ENCODE measurements at places on chromosomes 7 and 10.
A peak's percentile ranks its signal among the peaks of the same experiment; 100 is the strongest.

DNA sequence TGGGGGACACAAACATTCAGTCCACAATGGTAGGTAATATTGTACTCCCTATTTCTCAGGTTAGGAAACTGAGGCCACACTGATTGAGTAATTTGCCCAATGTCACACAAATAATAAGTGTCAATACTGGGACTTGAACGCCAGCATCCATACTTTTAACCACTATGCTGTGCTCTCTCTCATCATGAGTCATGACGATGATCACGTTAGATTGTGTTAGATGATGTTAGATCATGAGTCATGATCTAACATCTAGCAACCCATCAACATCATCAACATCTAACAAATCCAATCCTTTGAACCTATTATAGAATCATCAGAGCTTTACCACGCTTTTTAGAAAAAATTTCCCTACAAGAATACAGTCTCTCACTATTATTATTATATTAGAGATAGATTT is 28.1 kb upstream of the HERPUD2 start:
- peak; percentile 38 for DNase-seq

DNA sequence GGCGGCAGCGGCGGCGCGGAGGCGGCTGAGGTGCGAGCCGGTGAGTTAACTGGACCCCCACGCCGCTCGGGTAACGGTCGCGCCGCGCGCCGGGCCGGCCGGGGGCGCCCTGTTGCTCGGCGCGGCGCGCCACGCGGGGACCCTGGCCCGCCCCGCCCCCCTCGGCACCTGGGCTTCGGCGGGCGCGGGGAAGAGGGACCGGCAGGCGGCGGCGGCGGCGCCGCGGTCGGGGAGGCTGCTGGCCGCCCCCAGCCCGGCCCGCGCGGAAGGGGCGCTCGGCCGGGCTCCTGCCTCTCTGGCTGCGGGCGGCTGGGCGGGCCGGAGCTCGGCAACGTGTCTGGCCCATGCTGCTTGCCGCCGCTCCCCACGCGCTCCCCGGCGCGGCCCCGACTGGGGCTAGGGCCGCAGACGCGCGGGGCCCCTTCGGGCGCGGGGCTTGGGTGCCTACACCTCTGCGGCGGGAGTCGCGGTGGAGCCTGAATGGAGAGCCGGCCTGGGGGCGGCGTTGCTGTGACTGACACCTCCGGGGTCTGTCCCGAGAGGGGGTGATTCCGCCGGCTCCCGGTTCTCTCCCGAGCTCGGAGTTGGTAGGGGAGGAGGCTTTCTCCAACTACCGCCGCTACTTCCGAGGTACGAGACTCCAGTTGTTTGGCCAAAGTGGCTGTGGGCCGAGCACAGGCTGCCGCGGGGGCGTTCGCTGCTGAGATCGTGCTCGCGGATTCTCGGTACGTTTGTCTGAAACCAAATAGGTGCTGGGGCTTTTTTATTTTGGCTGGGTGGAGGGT is 494 bp downstream of the PALS2 start:
- DNase-seq, result peak; percentile 43

DNA sequence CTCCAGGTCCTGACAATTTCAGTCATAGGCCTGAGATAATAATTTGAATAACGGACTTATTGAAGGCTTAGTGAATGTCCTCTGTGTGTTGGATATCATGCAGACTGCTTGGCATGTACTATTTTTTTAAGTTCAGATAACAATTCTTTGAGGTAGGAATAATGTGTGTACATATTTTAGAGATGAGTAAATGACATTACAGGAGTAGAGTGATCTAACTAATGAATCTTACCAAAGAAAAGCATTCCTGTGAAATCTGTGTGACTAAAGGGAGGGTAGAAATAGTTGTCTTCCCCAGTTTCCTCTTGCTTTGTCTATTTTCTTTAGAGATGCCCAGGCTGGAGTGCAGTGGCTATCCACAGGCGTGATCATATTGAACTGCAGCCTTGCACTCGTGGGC is 391.8 kb upstream of the ETV1 start:
- no peak for DNase-seq

- DNase-seq, result no peak
Measured at GRCh38 chr10:1373287-1373686, 317.1 kb downstream of the WDR37 start.

DNA sequence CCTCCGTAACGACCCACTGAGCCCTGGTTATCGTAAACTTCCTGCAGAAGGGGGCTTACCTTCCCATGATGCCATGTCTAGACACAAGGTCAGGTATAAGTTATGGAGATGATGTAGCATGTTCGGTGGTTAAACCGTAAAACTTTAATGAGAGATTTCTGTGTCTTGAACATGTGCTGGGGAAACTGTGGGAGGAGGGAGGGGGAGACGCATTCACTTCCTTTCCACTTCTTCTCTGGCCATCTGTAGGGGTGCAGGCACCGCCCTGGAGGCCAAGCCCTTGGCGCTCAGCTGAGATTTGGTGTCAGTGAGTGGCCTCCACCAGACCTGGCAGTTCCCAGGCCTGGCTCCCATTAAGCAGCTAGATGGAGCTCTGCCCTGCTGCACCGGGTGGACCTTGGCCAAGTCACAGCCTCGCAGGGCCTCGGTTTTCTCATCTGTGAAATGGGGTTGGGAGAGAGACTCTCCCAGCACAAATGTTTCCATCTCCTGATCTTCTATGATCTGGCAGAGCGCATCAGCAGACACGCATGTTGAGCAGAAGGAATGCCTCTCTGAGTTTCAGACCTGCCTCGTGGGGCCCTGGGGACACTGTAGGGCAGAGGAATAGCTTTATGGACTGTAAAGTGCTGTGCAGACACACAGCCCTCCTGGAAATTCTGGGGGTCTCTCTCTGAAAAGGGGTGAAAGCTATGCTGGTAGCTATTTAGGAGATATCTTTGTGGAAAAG is 106.0 kb downstream of the COL26A1 start:
- no peak for DNase-seq

- DNase-seq, result no peak
Measured at GRCh38 chr7:127738859-127739258, 86.9 kb downstream of the SND1 start.

DNA sequence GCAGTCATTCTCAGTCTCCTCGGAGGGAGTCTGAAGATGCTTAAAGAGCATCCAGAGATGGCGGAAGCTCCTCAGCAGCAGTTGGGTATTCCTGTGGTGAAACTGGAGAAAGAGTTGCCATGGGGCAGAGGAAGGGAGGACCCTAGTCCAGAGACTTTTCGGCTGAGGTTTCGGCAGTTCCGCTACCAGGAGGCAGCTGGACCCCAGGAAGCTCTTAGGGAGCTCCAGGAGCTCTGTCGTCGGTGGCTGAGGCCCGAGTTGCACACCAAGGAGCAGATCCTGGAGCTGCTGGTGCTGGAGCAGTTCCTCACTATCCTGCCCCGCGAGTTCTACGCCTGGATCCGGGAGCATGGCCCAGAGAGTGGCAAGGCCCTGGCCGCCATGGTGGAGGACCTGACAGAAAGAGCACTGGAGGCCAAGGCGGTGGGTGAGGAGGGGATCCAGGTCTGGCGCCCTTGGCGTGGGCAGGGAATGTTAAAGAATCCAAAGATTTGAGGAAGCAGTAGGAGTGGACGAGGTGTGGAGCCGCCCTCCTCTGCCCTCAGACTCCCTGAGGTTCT is 2.9 kb downstream of the ZSCAN25 start:
- no peak for DNase-seq

DNA sequence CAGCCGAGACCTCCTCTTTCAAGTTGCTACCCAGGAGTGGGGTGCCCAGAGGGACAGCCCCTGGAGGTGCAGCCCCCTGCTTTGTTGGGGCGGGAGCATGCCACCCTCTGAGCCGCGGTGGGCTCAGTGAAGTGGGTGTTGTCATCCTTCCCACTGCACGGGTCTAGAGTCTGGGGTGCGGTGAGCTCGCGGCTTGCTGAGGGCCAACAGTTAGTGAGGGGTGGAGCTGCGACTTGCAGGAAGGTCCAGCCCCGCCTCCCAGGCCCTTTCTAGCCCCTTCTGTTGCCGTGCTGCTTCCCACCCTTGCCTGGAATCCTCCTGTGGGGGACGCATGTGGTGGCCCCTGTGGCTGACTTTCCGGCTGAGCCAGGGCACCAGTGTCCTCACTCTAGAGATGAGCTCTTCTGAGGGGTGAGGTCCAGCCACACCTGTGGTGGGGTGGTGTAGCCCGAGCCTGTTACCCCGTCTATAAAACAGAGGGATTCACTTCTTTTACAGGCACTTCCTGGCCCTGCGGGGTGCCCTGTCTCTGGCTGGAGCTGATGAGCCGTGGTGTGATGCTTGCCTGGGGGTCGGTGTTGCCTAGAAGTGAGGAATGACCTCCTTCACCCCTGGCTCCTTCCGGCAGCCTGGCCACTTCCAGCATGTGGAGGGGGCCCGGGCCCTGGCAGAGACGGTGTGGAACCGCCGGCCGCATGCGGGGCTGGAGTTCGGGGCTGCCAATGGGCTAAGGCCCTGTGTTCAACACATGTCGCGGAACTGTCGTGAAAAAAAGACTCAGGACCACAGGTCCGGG is 127.9 kb downstream of the FAM53B start:
- DNase-seq, result no peak

- no peak for DNase-seq
Measured at GRCh38 chr7:84216472-84216871, 21.9 kb upstream of the SEMA3A start.

- DNase-seq, result no peak
Measured at GRCh38 chr7:96041171-96041570, 268.8 kb downstream of the DYNC1I1 start.

All from stimulated activated CD4-positive, alpha-beta T cell treated with anti-CD3 and anti-CD28 coated beads, Interleukin-4, amount 100 ng/mL, for 24 hours (primary cell).